ENCODE measurements at places on chromosomes 11 and 22. TPM values are rescaled to one million over a fixed set of nuclear protein-coding genes. Genes with fewer than 3 reads are reported as not detected.

- DNase-seq, result no peak
- H3K4me1 ChIP-seq, result peaks cover 21% of the 10 kb centered on the region
- peak overlapping the region; percentile 29 for H3K4me3 ChIP-seq
- H3K36me3 ChIP-seq, result no peaks in the 10 kb centered on the region
These were observed 5.4 kb downstream of the WNT7B start for GRCh38 chr22:45971408-45972028.

GRCh38 chr11:107263844-107264563, 193.6 kb downstream of the CWF19L2 start:
- no peak for DNase-seq
- no peak overlapping the region for H3K4me3 ChIP-seq
- H3K36me3 ChIP-seq, result no peaks in the 10 kb centered on the region
- H3K27me3 ChIP-seq, result no peaks in the 10 kb centered on the region
- H3K4me1 ChIP-seq, result no peaks in the 10 kb centered on the region

DNA sequence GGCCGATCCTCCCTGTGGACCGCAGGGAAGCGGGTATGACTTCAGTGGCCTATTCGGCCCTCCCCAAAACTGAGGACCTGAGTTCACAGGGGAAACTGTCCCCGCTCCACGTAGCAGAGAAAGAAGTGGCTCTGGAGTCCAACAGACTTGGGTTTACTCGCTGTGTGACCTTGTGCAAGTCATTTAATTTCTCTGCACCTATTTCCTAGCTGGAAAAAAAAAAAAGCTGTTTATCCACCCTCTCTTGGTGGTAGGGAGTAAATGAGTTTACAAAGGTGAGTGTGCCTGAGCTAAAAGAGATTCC, 2.2 kb downstream of the SPON1 start:
- no peak overlapping the region for H3K27ac ChIP-seq
- peaks cover 45% of the 10 kb centered on the region for H3K27me3 ChIP-seq
- DNase-seq, result no peak
- H3K4me1 ChIP-seq, result peaks cover 10% of the 10 kb centered on the region
- H3K4me3 ChIP-seq, result peak overlapping the region; percentile 58

Gene C11orf87
- 0.09 TPM for total RNA-seq

Gene TESMIN
- 1.9 TPM for total RNA-seq

Gene PHOX2A
- total RNA-seq, result not detected

GRCh38 chr11:43924112-43924855, 18.2 kb upstream of the C11orf96 start:
- H3K4me1 ChIP-seq, result peaks cover 40% of the 10 kb centered on the region
- H3K27me3 ChIP-seq, result no peaks in the 10 kb centered on the region
- no peak overlapping the region for H3K4me3 ChIP-seq
- no peak for DNase-seq
- H3K36me3 ChIP-seq, result peaks cover 28% of the 10 kb centered on the region

DNA sequence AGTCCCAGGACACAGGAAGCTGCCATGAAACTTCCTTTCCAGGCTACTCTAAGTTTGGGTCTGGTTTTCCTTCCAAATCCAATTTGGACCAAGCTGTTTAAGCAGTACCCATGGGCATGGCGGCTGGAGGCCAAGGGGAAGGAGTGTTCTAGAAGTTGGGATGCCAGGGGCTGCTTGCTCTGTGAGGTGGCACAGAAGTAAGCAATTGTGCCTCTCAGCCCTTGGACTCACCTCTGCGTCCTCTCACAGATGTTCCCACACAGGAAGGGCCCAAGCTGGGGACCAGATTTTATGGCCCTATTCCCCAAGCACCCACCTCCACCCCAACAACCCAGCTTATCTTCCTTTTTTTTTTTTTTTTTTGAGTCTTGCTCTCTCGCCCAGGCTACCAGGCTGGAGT, 3.5 kb upstream of the DGAT2 start:
- no peak overlapping the region for H3K4me3 ChIP-seq
- no peaks in the 10 kb centered on the region for H3K36me3 ChIP-seq
- peaks cover 24% of the 10 kb centered on the region for H3K27me3 ChIP-seq
- DNase-seq, result no peak
- H3K4me1 ChIP-seq, result peaks cover 32% of the 10 kb centered on the region

DNA sequence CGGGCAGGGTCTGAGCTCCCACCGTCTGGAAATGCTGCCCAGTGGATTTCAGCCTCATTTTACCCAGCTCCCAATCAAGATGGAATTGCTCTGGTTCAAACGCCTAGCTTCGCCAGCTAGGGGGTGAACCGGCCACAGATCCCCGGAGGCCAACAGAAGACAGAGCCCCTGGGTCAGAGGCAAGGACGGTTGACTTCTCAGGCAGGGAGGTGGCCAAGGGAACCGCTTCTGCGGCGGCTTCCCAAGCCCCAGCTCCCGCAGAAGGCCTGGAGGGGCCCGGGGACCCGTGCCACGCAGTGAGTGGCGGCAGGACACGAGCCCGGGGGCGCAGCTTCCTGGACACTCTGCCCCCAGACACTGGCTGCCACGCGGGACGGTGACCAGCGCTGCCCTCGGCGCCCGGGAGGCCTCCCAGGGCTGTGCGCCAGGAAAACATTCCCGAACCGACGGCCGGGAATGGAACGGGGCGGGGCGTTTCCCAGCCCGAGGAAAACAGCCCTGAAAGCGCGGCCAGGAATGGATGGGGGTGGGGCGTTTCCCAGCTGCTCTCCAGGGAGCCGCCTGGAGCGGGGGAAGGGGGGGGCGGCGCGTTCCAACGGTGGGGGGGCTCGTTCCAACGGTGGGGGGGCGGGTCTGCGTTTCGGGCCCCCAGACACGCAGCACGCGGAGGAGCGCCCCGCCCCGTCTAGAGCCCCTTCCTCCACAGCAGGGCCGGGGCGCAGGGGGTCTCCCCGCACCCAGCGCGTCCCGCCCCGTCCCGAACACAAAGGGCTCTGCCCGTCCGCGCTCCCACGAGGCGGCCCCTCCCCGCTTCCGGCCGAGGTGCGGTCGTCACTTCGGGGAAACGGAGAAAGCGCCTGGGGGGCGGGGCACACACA, 13.5 kb upstream of the B4GALNT4 start:
- no peaks in the 10 kb centered on the region for H3K36me3 ChIP-seq
- DNase-seq, result peak; percentile 92
- no peaks in the 10 kb centered on the region for H3K27me3 ChIP-seq
- H3K27ac ChIP-seq, result peak overlapping the region; percentile 96
- H3K4me1 ChIP-seq, result peaks cover 32% of the 10 kb centered on the region
- peak overlapping the region; percentile 51 for H3K4me3 ChIP-seq

DNA sequence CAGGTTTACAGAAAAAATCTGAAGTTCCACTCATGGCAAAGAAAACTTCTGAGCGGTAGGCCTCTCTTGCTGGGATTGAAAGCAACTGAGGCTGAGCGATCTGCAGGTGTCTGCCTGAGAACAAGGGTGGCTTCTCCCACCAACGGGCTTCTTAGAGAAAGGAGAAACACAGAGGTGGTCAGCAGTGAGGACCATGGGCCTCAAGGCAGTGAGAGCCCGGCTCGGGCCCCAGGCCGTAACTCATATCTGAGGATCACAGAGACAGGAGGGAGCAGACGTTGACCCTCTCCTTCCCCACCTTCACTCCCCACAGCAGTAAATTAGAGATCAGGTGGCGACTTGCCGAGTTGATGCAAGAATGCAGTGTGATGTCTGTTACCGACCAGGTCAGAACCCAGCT, 50.9 kb upstream of the RTL6 start:
- no peak for DNase-seq
- no peaks in the 10 kb centered on the region for H3K36me3 ChIP-seq
- H3K27me3 ChIP-seq, result peaks cover 19% of the 10 kb centered on the region
- H3K27ac ChIP-seq, result no peak overlapping the region
- H3K4me1 ChIP-seq, result no peaks in the 10 kb centered on the region
- H3K4me3 ChIP-seq, result no peak overlapping the region

DNA sequence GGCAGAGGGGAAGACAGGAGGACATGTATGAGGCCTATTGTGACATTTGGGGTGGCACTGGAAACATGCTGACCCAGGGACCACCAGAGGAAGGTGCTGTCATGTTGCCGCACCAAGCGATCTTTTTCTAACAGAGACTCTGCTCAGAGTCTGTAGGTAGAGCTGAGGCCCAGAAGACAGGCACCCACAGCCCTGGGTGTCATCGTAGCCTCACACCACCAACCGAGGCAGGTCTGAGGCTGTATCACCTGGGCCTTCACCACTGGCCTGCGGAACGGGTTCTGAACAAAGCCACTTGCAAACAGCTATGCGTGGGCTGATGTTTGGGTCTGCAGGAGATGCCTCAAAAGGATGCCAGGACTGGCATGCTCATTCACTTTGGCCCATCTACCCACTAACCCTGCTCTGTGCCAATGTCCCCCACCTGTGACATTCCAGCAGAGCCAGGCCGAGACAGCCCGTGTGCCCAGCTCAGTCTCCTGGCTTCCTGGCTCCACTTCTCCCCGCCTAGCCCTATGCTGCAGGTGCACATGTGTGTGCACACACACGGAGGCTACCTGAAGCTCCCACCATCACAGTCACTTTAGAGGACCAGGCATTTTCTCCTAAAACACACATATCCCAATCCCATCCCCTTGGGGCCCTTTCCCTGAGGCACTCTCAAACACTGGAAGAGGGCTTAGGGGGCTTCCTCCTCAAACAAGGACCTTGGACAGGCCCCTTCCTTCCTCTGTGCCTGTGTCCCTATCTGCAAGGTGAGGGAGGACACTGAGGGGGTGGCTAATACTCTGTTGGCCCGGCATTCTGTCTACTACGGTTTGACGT, 3.6 kb downstream of the TRIM29 start:
- H3K27ac ChIP-seq, result no peak overlapping the region
- DNase-seq, result peak; percentile 20
- H3K36me3 ChIP-seq, result no peaks in the 10 kb centered on the region
- no peaks in the 10 kb centered on the region for H3K4me1 ChIP-seq

GRCh38 chr11:123590296-123590912, 64.0 kb downstream of the SCN3B start:
- no peak overlapping the region for H3K27ac ChIP-seq
- H3K4me3 ChIP-seq, result no peak overlapping the region
- H3K36me3 ChIP-seq, result no peaks in the 10 kb centered on the region
- no peaks in the 10 kb centered on the region for H3K27me3 ChIP-seq
- no peak for DNase-seq
- H3K4me1 ChIP-seq, result no peaks in the 10 kb centered on the region

GRCh38 chr11:97656356-97656755, 1266.5 kb downstream of the JRKL start:
- H3K4me3 ChIP-seq, result no peak overlapping the region
- H3K27ac ChIP-seq, result no peak overlapping the region
- H3K4me1 ChIP-seq, result no peaks in the 10 kb centered on the region
- H3K27me3 ChIP-seq, result no peaks in the 10 kb centered on the region
- H3K36me3 ChIP-seq, result no peaks in the 10 kb centered on the region
